ENCODE measurements at places on chromosomes 2 and 18.

GRCh38 chr2:54499661-54500060, 43.5 kb downstream of the SPTBN1 start:
- peak; percentile 57 for DNase-seq

GRCh38 chr18:79798346-79798998, 734 bp downstream of the KCNG2 start:
- no peak for DNase-seq

DNA sequence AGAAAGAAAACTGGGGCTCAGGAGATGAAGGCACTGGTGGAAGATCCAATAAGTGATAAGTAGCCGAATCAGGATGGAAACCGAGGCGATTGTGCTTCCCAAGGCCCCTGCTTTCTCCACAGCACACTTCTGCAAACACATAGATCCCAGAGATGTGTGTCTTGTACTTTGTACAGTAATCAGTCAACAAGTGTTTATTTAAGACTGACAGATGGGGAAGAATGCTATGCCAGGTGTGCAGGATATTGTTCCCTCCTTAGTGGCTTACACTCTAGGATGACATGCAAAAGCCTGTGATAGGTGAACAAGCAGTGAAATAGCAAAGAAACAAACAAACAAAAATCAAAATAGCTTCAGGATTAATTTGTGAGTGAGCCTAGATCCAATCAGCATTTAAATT, 116.6 kb downstream of the ACTR3 start:
- DNase-seq: no peak

- no peak for DNase-seq
Observed at GRCh38 chr2:136112317-136113208, 5.4 kb downstream of the CXCR4 start.

DNA sequence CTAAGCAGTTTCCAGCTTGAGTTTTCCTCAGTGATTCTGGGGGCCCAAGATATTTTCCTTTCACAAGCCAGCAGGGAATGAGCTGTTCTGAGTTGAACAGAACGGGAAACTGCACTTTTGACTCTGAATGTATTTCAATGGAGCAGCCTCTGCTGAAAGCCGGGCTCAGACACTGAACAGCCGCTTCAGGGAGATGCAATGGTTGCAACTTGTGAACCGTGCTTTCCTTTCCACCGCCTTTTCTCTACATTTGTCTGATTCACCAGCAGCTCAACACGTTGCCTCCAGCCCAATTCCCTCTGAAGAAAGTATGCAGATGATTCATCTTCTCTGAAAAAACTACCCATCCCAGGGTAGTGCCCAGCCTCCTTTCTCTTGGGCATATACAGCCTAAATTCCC, 119.3 kb upstream of the PKDCC start:
- peak; percentile 87 for DNase-seq

DNA sequence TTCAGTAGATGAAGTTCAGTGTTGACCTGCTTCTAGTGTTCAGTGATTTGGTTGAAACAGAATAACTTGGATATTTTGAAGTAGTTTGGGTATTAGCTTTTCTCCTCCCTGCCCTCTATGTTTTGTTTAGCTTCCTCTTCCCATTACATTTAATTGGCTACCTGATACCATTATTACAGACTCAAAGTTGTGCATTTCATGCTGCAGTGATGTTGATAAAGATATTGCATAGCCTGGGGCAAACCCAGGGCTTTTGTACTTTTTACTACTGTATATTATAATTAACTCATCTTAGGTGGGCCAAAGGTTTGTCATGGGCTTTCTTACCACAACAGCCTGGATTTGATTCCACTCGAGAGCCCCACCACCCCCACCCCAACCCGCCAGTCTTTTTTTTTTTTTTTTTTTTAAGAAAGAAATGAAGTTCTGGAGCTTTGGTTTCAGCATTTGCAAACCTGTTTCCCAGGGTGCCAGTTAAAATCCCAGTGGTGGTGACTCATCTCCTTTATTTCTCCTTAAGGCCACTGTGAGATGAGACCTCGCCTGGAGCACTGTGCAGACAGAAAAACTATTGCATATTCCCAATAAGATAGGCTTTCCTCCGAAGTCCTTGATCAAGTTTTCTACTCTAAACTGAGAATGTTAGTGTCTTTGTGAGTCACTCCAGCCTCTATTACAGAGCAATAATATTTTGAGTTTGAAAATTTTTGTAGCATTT, 393.7 kb upstream of the FANCL start:
- DNase-seq: peak; percentile 55

Measured in choroid plexus epithelial cell (primary cell).